Gastroesophageal sphincter (tissue), 4 donors: ENCODE measurements at places on chromosomes 5 and 9.
A peak's percentile ranks its signal among the peaks of the same experiment; 100 is the strongest.

GRCh38 chr9:133421615-133422542 is at the start of gene ADAMTS13:
ADAMTS13 (plus strand) TSS chr9:133422367; CDS start chr9:133422444, 77 bp downstream.
- H3K4me1 ChIP-seq, result peaks cover 19% of the 10 kb centered on the region
- H3K36me3 ChIP-seq, result no peaks in the 10 kb centered on the region
- H3K4me3 ChIP-seq, result no peak within 1 kb of the TSS
- no peak within 1 kb of the TSS for H3K27ac ChIP-seq
- peaks cover 31% of the 10 kb centered on the region for H3K27me3 ChIP-seq

DNA sequence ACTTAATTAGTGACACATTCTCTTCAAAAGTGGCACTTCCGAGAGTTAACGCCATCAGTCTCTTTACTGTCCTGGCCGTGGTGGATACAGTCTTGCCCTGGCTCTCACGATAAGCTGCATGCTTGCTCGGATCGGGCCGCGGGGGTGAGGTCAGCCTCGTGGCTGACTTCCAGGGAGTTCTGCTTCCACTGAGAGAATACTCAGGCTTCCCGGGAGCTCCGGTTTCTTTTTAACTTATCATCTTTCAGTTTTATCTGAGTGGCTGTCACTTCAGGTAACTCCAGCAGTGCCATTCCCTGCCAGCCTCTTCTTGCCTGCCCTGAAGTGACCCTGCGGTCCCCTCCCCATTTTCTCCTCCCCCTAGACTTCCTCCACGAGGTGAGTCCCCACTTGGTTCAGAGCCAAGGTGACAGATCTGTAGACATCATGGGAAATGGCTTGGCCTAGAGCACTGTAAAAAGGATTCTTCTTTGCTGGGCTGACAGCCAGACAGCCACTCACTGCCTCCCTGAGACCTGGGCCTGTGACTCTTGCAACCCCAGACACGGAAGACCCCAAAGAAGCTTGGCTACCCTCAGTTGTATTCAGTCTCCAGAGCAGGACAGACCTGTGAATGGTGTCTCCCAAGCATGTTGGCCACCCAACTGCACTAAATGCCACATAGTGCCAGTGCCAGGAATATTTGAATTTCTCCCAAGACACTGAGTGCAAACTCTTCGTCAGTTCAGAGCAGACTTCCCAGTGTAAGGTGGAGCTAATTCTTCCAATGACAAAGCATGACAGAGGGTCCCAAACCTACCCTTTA is 95.1 kb downstream of the DAPK1 start:
- H3K27me3 ChIP-seq, result no peaks in the 10 kb centered on the region
- no peaks in the 10 kb centered on the region for H3K36me3 ChIP-seq
- H3K4me1 ChIP-seq, result peaks cover 52% of the 10 kb centered on the region
- peak overlapping the region; percentile 32 for H3K4me3 ChIP-seq
- H3K27ac ChIP-seq, result peak overlapping the region; percentile 81
- peak; percentile 47 for ATAC-seq

DNA sequence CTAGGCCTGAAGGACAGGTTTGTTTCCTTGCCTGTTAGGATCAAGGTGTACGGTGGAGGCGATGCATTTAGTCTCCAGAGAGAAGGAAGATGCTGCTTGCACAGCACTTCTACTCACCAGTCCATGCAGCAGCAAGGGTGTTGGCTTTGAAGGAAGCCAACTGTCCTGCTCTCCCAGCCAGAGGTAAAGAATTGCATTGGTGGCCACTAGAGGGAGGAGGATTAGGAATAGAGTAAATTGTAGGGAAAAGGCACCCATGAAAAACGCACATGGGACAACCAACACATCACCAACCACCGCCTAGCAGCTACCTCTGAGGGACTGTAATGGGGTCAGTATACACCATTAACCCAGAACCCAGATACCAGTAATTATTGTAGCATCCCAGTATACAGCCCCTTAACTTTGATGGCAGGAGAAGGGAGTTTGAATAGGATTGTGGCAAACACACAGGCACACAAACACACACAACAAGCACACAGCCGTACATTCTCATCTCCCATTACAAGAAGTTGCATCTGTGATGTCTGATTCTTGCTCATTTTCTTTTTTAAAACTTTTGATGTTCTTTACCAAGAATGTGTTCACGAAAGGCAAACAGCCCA is 267.7 kb downstream of the ADAMTS6 start:
- ATAC-seq, result no peak
- H3K27me3 ChIP-seq, result no peaks in the 10 kb centered on the region
- no peak overlapping the region for H3K27ac ChIP-seq
- H3K4me1 ChIP-seq, result no peaks in the 10 kb centered on the region
- H3K4me3 ChIP-seq, result no peak overlapping the region
- H3K36me3 ChIP-seq, result no peaks in the 10 kb centered on the region

- no peak for ATAC-seq
- no peaks in the 10 kb centered on the region for H3K27me3 ChIP-seq
- H3K36me3 ChIP-seq, result no peaks in the 10 kb centered on the region
- no peak overlapping the region for H3K27ac ChIP-seq
- H3K4me1 ChIP-seq, result no peaks in the 10 kb centered on the region
- H3K4me3 ChIP-seq, result no peak overlapping the region
Measured at GRCh38 chr5:122264610-122265009, 47.4 kb upstream of the SNCAIP start.

- H3K27me3 ChIP-seq, result no peaks in the 10 kb centered on the region
- H3K4me3 ChIP-seq, result no peak overlapping the region
- ATAC-seq, result no peak
- H3K4me1 ChIP-seq, result no peaks in the 10 kb centered on the region
- H3K27ac ChIP-seq, result no peak overlapping the region
Measured at GRCh38 chr5:66645039-66645438, 48.8 kb downstream of the MAST4 start.

GRCh38 chr5:144131261-144131660 is 39.2 kb downstream of the YIPF5 start:
- H3K27me3 ChIP-seq, result no peaks in the 10 kb centered on the region
- H3K27ac ChIP-seq, result no peak overlapping the region
- no peak for ATAC-seq
- no peaks in the 10 kb centered on the region for H3K4me1 ChIP-seq
- no peak overlapping the region for H3K4me3 ChIP-seq
- H3K36me3 ChIP-seq, result no peaks in the 10 kb centered on the region
